ENCODE measurements at places on chromosomes 4 and X.

GRCh38 chr4:9904976-9905587 is 116.2 kb downstream of the SLC2A9 start:
- no peak for DNase-seq

- DNase-seq = no peak
Observed at GRCh38 chrX:68498044-68498507, 775 bp upstream of the YIPF6 start.

DNA sequence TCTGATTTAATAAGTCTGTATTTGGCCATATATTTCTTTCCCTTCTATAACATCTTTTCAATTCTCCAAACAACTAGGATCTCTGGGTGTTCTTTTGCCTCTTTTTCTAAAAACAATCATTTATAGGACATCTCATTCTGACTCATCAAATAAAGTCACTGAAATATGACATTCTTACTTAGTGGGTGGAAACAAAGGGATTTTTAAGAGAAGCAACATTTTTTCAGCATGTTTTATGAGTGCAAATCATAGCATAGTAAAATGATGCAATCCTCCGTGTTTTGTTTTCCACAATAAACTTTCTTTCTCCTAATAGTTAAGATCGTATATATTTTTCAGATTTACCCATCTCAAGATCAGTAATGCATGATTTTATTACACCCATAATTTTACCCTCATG is 179.8 kb downstream of the SPCS3 start:
- DNase-seq = no peak

DNA sequence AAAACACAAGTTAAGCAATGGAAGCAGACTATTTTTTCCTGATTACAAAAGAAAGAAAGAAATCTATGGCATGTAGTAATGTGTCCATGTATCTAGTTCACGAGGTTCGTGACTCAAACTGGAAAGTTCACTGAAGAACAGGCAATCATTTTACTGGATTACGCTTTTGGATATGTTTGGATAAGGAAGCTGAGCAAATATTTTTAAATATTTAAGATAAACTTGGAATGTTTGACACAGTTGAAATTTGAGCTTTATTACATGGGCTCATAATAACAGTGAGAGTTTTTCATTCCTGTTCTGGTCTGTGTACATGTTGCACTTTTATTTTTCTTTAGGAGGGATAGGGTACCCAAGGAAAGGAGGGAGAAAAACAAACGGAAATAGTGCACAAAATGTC is 244.2 kb upstream of the GK2 start:
- no peak for DNase-seq
